ENCODE measurements at places on chromosomes 6 and 20. TPM values are rescaled to one million over a fixed set of nuclear protein-coding genes. Genes with fewer than 3 reads are reported as not detected.
A peak's percentile ranks its signal among the peaks of the same experiment; 100 is the strongest.

DNA sequence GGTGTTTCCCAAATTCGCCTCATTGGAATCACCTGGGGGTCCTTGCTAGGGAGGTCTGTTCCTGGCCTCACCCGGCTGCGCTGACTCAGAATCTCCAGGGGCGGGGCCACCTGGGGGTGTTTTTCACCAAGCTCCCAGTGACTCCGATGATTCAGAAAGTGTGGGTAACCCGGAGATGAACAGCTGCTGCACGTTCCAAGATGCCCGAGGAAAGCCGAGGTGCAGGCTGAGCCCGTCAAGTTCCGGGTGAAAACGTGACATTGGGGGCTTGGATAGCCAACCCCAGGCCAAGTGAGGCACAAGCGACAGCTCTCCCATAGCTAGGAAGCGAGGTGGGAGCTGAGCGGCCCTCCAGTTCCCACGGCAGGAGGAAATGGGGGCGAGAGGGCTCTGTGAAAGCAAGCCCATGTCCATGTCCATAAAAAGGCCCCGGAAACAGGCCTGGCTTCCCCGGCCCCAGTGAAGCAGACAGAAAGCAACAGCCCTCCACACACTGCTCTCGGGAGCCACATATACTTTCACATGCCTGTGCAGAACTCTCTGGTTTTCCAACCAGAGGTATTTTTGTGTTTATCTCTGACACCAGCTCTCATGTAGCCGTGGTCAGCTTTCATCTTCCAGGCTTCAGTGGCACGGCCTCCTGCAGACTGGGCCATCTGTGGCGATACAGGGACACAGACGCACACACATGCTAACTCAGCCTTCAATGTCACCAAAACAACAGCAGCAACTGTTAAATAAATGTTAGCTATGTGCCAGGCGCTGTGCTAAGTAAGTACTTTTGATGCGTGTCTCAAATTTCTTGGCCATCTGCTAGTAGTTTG, 90.7 kb upstream of the CCDC28A start:
- H3K4me3 ChIP-seq, result no peak overlapping the region

DNA sequence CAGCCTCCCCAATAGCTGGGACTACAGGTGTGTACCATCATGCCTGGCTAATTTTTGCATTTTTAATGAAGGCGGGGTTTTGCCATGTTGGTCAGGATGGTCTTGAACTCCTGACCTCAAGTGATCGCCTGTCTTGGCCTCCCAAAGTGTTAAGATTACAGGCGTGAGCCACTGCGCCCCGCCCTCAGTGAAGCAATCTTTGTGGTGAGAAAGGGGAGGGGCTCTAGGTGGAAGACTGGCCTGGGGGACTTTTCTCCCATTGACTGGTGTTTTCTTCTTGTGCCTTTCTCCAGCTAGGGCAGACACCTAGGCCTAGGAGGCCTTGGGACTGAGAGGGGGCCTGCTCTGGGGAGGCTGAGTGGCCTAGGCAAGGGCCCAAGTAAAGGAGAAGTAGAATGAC, 84.1 kb downstream of the DNAAF9 start:
- H3K27ac ChIP-seq, result no peak overlapping the region
- H3K4me1 ChIP-seq, result no peaks in the 10 kb centered on the region

GRCh38 chr6:1395941-1396908, 6.8 kb downstream of the FOXF2 start:
- no peaks in the 10 kb centered on the region for H3K27me3 ChIP-seq
- H3K36me3 ChIP-seq, result no peaks in the 10 kb centered on the region
- DNase-seq, result no peak
- H3K4me1 ChIP-seq, result no peaks in the 10 kb centered on the region
- no peak overlapping the region for H3K4me3 ChIP-seq

DNA sequence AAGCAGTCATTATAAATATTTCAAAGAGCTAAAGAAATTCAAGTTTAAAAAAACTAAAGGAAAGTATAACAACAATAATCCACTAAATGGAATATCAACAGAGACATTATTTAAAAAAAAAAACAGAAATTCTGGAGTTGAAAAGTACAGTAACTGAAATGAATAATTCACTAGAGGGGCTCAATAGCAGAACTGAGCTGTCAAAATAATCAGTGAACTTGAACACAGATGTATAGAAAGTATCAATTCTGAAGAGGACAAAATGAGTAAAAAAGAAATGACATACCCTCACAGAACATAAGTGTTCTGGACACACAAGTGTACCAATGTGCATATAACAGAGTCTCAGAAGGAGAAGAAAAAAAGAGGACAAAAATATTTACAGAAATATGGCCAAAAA, 191.6 kb upstream of the RUNX2 start:
- DNase-seq, result no peak
- no peaks in the 10 kb centered on the region for H3K36me3 ChIP-seq
- no peak overlapping the region for H3K4me3 ChIP-seq
- no peak overlapping the region for H3K27ac ChIP-seq
- H3K27me3 ChIP-seq, result no peaks in the 10 kb centered on the region

DNA sequence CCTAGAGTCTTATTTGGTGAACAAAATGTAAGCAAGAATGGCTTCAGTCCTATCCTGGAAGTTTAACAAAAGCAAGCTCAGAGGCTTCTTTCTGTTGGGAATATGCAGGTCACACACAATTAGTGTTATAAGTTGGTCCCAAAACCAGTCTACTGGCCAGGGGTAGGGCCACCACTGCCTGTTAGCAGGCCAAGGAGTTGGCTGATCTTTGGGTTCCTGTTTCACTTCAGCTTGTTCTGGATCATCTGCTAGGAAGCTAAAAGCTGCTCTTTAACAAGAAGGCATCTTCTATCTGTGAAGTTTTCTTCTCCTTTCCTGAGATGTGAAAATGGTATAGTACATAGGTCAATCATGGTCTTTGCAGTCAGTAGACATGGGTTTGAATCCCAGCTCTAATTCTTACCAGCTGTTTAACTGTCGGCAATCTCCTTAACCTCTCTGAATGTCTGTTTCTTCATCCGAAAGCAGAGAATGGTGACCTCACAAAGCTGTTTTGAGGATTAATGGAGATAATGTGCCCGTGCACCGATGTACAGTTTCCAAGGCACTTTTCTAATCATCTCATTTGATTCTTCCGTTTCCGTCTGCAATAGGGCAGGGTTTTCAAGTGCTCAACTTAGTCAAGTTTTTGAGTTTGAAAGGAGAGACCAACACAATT, 271.2 kb upstream of the TAB2 start:
- DNase-seq, result no peak
- no peaks in the 10 kb centered on the region for H3K36me3 ChIP-seq
- no peaks in the 10 kb centered on the region for H3K4me1 ChIP-seq
- H3K27me3 ChIP-seq, result no peaks in the 10 kb centered on the region
- no peak overlapping the region for H3K4me3 ChIP-seq

DNA sequence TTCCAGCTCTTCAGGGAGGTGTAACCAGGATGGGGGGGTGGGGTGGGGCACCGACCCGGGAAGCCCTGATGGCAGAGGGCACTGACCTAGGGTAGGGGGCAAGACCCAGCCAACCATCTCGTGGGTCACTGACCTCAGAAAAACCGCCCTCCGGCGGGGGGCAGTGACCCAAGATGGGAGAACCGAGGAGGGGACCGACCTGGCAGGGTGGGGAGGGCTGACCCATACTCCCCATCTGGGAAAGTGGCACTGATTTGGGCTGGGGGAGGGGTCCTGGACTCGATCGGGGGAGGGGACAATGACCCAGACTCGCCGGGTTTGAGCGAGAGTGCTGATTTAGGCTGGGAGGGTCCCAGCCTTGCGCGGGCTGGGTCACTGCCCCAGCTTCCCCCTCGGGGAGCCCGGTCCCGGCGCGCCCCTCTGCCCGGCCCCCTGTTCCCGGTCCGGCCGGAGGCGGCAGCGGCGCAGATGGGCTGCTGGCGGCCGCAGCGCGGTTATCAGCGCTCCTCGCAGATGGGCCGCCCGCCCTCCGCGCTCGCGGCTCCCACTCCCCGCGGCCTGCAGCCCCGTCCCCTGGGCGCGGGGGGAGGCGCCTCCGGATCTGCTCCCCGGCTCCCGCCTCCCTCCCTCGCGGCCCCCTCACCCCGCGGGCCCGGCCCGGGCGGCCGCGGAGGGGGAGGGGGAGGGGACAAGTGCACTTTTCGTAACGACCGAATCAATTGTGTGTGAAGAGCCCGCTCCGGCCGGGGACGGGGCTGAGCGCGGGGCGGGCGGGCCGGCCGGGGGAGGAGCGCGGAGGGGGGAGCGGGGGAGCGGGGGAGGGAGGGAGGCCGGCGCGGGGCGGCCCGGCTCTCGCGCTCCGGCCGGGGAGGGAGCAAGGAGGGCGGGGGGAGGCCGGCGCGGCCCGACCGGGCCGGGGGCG, 2.2 kb downstream of the NOL4L start:
- DNase-seq, result no peak
- peak overlapping the region; percentile 33 for H3K27ac ChIP-seq
- H3K4me1 ChIP-seq, result no peaks in the 10 kb centered on the region
- H3K27me3 ChIP-seq, result peaks cover 3% of the 10 kb centered on the region
- peak overlapping the region; percentile 91 for H3K4me3 ChIP-seq

DNA sequence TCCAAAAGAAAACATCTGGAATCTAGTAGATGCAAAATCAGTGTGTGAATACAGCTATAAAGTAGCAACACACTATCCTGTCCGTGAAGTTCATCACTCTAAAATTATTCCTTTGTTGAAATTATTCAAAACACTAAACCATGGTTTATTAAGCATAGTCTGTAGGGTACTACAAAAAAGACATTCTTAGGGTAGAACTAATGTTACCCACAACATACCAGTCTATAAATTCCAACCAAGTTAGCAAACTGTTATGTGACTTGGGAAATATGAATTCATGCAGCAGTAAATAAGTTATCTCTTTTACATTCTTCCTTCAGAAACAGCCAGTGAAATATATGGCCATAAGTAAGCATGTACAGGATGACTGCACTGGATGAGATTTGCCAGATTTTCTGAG, 580.3 kb upstream of the ADGRB3 start:
- no peak overlapping the region for H3K27ac ChIP-seq
- no peak overlapping the region for H3K4me3 ChIP-seq
- H3K4me1 ChIP-seq, result no peaks in the 10 kb centered on the region
- no peaks in the 10 kb centered on the region for H3K27me3 ChIP-seq

DNA sequence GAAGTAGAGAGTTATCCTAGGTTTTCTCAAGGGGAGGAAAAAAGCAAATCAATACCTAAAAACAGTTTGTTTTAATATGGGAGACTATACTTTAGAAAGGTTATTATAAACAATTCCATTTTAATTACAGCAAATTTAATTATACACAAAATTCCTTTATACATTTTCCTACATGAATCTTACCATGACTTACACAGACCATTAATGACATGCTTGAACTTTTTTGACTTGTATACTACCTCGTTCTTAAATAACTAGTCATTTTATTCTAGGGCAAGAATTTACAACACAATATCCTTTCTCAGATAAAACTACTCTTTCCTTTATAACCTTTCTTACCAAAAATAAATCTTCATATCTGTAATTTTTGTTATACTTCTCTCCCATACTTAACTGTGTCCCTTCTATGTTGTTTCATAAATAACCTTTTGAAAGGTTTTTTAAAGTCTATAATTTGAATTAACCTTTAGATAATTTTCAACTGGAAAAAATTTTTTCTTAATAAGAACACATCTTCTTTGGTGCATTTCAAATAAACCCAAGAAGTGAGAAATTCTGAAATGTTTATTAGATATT, 729.4 kb downstream of the TENT5A start:
- H3K27ac ChIP-seq, result no peak overlapping the region
- no peak for DNase-seq
- no peaks in the 10 kb centered on the region for H3K27me3 ChIP-seq
- H3K36me3 ChIP-seq, result no peaks in the 10 kb centered on the region

GRCh38 chr20:1945660-1946059, 48.2 kb downstream of the PDYN start:
- H3K27me3 ChIP-seq, result no peaks in the 10 kb centered on the region
- H3K27ac ChIP-seq, result no peak overlapping the region
- no peak overlapping the region for H3K4me3 ChIP-seq

GRCh38 chr20:50267041-50267865, 76.6 kb downstream of the CEBPB start:
- no peaks in the 10 kb centered on the region for H3K36me3 ChIP-seq
- DNase-seq, result peak; percentile 96
- H3K27ac ChIP-seq, result peak overlapping the region; percentile 83
- H3K4me1 ChIP-seq, result peaks cover 17% of the 10 kb centered on the region

GRCh38 chr6:139544701-139545057, 170.2 kb upstream of the CITED2 start:
- peak overlapping the region; percentile 36 for H3K27ac ChIP-seq
- H3K36me3 ChIP-seq, result no peaks in the 10 kb centered on the region
- H3K4me1 ChIP-seq, result no peaks in the 10 kb centered on the region

DNA sequence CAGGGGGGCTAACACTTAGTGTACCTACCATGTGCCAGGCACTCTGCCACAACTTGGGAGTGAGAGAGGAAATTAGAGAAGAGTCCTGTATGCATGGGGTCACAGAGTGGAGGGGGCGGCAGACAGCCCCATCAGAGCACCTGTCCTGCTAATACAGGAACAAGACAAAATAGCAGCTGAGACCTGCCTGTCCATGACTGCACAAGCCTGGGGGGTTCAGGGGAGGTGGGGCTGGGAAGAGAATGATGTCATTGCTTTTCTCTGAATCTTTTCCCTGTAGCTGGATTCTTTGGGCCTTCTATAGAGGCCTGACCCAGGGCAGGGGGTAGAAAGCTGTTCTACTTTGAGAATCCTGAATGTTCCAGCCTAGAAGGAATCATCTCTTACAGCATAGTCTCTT, 37.4 kb downstream of the FOXP4 start:
- peak overlapping the region; percentile 67 for H3K27ac ChIP-seq
- H3K4me1 ChIP-seq, result peaks cover 2% of the 10 kb centered on the region
- H3K4me3 ChIP-seq, result no peak overlapping the region
- H3K27me3 ChIP-seq, result no peaks in the 10 kb centered on the region
- no peak for DNase-seq
- no peaks in the 10 kb centered on the region for H3K36me3 ChIP-seq

DNA sequence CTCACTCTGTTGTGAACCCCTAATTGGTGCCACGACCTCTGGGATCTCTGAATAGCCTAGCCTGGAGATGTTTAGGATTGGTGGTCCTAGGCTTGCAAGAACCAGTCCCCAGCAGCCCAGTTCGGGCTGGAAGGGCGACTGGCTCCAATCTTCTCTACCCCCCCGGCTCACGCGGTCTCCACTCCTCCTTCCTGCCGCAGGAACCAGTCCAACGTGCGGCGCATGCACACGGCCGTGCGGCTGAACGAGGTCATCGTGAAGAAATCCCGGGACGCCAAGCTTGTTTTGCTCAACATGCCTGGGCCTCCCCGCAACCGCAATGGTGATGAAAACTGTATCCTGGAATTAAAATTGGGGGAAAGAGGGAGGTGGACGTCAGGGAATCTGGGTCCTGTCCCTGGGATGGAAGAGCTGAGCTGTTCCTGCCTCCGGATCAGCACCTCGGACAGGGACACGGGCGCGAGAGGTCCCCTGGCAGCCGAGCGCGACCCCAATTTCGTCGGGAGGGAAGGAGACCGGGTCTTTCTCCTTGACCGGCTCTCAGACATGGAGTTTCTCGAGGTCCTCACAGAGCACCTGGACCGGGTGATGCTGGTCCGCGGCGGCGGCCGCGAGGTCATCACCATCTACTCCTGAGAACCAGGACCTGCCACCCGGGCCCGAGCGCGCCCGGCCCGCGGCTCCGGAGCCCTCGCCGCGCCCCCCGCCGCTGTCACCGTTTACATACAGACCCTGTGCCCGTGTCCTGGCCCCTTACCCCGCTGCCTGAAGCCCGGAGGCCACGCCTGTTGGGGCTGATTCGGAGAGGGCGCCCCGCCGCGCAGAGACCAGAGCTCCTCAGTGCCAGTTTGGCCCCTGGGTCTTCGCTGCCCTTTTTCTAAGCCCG, 28.2 kb downstream of the SLC12A5 start:
- no peaks in the 10 kb centered on the region for H3K27me3 ChIP-seq
- H3K36me3 ChIP-seq, result peaks cover 5% of the 10 kb centered on the region
- H3K27ac ChIP-seq, result no peak overlapping the region
- H3K4me3 ChIP-seq, result no peak overlapping the region

The GNMT gene
- 5.9 TPM for total RNA-seq

The ADGRF5 gene
- total RNA-seq, result 43.4 TPM

The DDO gene
- total RNA-seq, result 1.6 TPM

The HEBP2 gene
- 72.6 TPM for total RNA-seq

The CNBD2 gene
- total RNA-seq, result 2.2 TPM

The PRPF6 gene
- total RNA-seq, result 67.5 TPM

The CTAGE9 gene
- not detected for total RNA-seq

The SFTA2 gene
- not detected for total RNA-seq

The PCK1 gene
- total RNA-seq, result 29.3 TPM

Measured in breast epithelium (tissue), 4 donors.